Kidney capillary endothelial cell (primary cell): ENCODE measurements at places on chromosomes 6 and 20.

DNA sequence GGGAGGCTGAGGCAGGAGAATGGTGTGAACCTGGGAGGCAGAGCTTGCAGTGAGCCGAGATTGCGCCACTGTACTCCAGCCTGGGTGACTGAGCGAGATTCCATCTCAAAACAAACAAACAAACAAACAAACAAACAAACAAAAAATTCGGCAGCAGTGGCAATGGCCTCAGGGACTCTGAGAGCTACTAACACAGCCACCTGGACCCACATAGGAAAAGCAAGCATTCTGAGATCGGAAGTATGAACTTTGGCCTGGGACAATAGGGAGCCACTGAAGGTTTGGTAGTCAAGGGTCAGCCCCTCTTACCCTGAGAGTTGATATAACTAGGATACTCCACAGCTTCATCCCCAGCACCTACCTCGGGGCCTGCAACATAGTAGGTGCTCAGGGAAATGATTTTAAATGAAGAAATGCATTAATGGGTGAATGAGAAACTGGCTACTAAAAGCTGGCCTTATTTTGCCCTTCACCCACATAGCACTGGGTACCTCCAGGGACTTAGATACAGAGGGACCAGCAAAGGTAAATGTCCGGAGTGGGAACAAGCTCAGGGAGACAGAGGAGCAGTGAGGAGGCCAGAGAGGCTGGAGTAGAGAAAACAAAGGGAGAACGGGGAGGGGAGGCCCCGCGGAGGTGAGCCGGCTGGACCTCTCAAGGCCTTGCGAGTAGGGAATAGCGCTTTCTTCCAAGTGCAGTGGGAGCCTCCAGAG is 46.6 kb upstream of the PTGIS start:
- no peak for DNase-seq

DNA sequence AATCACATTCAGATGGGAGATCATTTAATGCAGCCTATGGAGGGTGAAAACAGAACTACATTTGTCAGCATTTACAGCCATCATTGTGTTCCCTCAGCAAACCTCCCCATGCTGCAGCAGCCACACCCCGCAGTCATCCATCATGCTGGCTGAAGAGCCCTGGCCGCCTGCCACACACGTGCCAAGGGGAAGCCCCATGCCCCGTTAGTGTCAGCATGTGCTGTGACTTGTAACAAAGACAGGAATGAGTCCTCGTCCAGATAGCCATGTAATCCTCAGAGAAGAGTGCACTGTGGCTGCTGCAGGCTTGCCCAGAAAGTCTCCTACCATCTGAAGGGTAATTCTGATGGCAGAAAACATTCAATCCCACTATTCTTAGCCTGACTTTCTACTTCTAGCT is 1097.8 kb downstream of the KIF16B start:
- DNase-seq, result no peak

DNA sequence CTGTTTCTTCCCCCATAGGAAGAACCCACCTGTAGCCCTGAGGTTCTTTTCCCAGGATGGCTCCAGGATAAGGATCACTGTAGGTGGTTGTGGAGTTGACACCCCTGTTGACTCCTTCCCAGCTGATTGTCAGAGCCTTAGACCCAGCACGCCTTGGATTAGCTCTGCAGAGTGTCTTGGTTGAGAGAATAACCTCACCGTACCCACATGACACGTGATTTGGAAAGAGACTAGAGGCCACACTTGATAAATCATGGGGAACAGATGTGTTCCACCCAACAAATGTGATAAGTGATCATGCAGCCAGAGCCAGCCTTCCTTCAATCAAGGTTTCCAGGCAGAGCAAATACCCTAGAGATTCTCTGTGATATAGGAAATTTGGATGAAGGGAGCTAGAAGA is 12.2 kb downstream of the BTN3A1 start:
- DNase-seq, result no peak

DNA sequence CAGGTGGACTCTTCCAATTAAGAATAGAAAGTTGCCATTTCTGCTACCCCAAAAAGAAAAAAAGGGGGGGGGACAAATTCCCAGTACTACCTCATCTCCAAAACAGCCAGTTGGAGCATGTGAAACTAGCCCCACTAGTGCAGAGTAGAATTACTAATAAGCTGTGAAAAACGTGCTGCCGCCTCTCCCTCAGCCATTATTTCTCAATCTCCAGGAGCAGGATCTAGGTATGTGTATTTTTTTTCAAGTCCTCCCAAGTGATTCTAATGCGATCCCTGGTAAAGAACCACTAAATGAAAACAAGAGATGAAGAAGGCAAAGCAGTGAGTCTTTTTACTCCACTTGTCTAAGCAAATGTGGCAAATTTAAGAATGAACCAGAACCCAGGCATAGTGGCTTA is 154.5 kb upstream of the SHLD1 start:
- DNase-seq, result no peak

GRCh38 chr6:157989541-157990289 is 8.1 kb downstream of the SYNJ2 start:
- DNase-seq, result no peak

- no peak for DNase-seq
Observed at GRCh38 chr6:38604700-38605099, 35.0 kb downstream of the BTBD9 start.

GRCh38 chr6:89323511-89323971 is 8.4 kb upstream of the GABRR2 start:
- peak; percentile 78 for DNase-seq

- DNase-seq, result no peak
Observed at GRCh38 chr20:19609642-19610223, 148.3 kb upstream of the RIN2 start.

DNA sequence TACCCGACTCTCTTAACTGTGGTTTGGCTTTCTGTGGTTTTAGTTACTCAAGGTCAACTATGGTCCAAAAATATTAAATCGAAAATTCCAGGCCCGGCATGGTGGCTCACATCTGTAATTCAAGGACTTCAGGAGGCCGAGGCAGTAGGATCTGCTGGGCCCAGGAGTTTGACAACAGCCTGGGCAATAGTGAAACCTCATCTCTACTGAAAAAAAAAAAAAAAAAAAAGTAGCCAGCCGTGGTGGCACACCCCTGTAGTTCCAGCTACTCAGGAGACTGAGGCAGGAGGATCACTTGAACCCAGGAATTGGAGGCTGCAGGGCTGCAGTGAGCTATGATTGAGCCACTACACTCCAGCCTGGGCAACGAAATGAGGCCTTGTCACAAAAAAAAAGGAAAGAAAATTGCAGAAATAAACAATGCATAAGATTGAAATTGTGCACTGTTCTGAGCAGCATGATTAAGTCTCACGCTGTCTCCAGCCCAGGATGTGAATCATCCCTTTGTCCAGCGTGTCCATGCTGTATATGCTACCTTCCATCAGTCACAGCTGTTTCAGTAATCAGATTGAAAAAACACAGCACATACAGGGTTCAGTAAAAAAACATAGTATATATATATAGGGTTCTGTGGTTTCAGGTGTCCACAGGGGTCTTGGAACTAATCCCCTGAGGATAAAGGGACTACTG is 40.7 kb downstream of the RGS17 start:
- DNase-seq, result peak; percentile 89

- DNase-seq, result no peak
Observed at GRCh38 chr6:118889163-118889562, 4.8 kb upstream of the ASF1A start.

DNA sequence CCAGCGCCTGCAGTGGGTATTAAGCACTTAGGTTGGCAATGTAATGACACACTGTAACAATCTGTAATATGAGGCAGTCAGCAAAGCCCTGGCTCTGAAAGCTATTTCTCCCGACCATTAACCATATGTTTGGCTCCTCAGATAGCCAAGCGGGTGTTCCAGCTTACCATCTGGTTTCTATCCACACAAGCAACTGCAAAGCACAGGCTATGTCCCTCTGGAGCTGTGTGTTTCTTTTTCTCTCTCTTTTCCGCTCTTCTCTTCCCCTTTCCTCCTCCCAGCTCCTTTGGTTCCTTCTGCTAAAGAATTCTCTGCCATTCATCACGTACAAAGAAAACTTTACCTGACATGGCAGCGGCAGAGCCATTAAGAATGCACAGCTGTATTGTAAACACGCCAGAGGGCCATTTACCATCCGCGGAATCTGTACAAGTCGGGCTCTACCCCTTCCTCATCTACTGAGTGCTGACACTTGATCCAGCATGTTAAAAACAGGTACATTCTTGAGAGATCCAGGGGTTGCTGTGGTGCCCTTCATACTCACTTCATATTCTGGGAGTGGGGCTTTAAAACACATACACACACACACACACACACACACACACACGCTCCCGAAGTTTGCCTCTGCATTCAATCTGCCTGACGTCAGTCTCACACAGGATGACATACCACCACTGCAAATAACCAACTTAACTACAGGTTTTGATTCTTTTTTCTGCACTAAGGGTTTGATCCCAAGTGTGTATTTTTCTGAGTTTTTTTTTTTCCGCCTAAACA is 77.2 kb downstream of the BACH2 start:
- DNase-seq, result peak; percentile 19

GRCh38 chr20:41152108-41152757 is 14.9 kb downstream of the PLCG1 start:
- DNase-seq, result no peak

DNA sequence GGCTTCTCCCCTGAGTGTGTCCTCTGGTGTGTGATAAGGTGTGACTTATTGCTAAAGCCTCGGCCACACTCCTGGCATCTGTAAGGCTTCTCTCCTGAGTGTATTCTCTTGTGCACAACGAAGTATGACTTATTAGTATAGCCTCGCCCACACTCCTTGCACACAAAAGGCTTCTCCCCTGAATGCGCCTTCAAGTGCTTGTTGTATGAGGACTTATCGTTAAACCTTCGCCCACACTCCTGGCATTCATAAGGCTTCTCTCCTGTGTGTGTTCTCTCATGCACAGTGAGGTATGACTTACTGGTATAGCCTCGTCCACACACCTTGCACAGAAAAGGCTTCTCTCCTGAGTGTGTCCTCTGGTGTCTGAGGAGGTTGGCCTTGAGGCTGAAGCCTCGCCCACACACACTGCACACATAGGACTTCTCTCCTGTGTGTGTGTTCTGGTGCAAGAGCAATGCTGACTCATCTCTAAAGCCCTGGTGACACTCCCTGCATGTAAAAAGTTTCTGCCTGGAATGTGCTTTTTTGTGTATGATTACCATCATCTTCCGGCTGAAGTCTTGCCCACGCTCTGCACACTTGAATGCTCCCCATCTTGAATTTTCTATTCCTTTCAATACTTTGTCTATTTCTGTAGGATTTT is 20.4 kb downstream of the ZNF337 start:
- no peak for DNase-seq

- no peak for DNase-seq
Observed at GRCh38 chr20:50323777-50324775, 133.4 kb downstream of the CEBPB start.

DNA sequence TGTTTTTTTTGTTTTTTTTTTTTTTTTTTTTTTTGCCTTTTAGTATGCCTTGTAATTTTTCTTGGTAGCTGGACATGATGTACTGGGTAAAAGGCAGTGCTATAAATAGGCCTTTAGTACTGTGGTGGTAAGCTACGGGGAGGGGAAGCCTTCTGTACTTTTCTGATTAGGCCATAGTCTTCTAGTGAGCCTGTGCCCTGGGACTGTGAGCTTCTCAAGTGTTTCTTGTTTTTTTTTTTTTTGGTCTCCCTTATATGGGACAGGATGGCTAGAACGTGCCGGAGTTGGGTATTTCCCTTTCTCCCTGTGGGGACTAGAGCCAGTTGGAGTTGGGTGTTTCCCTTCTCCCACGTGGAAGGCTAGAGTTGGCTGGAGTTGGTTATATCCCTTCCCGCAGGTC is 59.4 kb upstream of the PRELID3B start:
- no peak for DNase-seq

DNA sequence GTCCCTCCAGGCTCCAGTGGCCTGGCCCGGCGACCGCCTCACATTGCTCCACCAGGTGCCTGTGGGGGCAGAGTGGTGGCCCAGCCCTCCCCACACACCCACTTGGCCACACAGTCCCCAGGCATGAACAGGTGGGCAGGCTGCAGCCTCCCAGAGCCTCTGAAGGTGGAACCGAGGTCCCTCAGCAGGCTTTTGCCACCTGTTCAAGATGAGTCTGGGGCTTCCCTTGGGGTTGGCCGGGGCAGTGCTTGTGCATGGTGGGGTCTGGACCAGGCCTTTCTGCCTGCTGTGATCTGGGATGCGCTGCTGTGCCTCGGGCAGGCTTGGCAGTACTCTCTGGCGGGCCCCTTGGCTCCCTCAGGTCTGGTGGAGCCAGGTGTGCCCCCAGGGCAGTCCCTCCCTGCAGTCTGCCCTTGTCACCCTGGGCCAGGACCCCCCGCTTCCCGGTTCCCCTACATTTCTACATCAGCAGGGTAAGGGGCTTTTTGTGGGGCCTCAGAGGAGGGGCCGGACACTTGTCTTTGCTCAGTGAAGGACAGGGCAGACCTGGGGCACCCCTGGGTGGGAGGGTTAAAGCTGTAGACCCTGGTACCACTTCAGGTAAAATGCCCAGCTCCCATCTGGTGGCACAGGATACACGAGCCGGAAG is 2.7 kb upstream of the COL9A3 start:
- no peak for DNase-seq

DNA sequence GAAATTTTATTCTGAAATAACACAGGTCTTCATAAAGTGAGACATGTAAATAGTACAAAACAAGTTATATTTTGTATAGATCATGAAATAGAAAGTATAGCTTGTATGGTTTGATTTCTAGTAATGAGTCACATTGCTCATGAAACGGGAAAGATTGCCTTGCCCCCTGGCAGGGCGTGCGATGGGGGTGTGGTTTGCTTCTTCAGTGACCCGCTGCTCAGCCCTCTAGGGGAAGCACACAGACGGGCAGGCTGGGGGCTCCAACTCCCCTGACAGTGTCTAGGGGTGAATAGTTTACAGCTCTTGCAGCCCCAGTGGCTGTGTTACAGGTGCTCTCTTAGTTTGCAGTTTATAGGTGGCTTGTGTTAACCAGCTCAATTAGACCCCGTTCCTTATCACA is 170.5 kb upstream of the RGS17 start:
- DNase-seq, result no peak

GRCh38 chr6:70221025-70221714 is 81.7 kb downstream of the COL9A1 start:
- DNase-seq, result peak; percentile 27

GRCh38 chr6:108623995-108624394 is 63.3 kb downstream of the FOXO3 start:
- DNase-seq, result no peak

- DNase-seq, result peak; percentile 11
Observed at GRCh38 chr20:24721891-24722568, 227.0 kb upstream of the CST7 start.

DNA sequence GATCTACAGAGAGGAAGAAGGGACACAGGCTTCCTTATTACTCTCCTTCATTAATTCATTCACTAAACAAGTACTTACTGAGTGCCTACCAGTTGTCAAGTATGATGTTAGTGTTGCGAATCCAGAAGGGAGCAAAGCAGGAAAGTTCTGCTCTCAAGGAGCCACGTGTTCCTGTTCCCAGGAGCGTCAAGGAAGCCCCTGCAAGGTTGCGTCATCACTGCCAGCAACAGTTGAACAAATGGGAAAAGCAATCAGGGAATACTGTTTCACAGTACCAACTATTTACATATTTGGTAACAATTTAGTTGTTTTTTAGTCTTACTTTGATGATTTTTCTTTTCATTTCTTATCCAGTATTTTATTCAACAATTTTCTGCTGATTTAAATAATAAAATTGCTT is 310.0 kb downstream of the FOXA2 start:
- no peak for DNase-seq
